ENCODE measurements at places on chromosomes 4 and X. TPM values are rescaled to one million over a fixed set of nuclear protein-coding genes. Genes with fewer than 3 reads are reported as not detected.

The IBSP gene
- not detected for total RNA-seq

The UCP1 gene
- not detected for total RNA-seq

The GCNA gene
- total RNA-seq = 6.5 TPM

The SUPT20HL1 gene
- not detected for total RNA-seq

The AFF1 gene
- total RNA-seq = 51.6 TPM

The ETDA gene
- not detected for total RNA-seq

The CT45A3 gene
- not detected for total RNA-seq

The REELD1 gene
- total RNA-seq = not detected

The KCNIP4 gene
- total RNA-seq = not detected

The NALF2 gene
- total RNA-seq = not detected

The DOK7 gene
- total RNA-seq = not detected

The MUC7 gene
- total RNA-seq = not detected

The GRIA2 gene
- total RNA-seq = not detected

The PAGE2B gene
- 0.97 TPM for total RNA-seq

Measured in activated CD8-positive, alpha-beta T cell treated with anti-CD3 and anti-CD28 coated beads, Interleukin-2, amount 10 ng/mL, durations not matched to agents 7 days and 5 days (primary cell).